WERI-Rb-1 (cell line): ENCODE measurements at places on chromosomes 5 and 9.

DNA sequence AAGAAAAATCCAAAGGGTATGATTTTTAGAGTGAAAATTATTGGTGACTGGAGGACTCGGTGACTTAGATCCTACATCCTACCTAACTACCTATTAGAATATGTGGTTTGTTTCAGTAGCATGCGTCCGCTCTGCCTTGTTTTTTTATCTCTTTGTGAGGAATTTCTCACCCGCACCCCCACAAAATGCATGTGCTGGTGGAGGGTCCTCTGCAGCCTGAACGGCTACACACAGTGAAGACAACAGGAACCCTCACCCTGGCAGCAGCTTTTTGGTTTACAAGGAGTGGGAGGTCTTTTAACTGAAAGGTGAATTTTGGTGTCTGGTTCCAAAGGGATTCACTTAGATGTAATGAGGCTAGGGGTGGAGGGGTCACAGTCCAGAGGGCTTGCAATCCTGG lies 115.5 kb downstream of the GNA14 start:
- DNase-seq: no peak

GRCh38 chr5:94778299-94778698 lies 159.8 kb downstream of the SLF1 start:
- DNase-seq: no peak

- DNase-seq: no peak
Measured at GRCh38 chr9:22331533-22331932, 115.1 kb upstream of the DMRTA1 start.

DNA sequence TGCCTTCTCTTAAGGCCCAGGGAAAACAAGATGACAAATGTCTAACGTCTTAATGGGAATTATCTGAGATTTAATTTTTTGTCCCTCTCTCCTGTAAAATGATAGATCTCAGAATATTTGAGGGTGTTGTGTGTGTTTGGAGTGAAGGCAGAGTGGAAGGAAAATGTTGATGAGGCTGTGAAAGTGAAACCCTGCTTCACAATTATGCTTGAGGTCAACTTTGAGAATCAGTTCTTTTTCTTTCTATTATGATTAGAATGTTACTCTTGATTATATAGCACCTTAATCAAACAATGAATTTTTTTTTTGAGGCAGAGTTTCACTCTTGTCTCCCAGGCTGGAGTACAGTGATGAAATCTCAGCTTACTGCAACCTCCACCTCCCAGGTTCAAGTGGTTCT lies 5.5 kb upstream of the LOX start:
- DNase-seq: no peak

- DNase-seq: no peak
Measured at GRCh38 chr5:75021219-75021618, 31.1 kb downstream of the GCNT4 start.
